ENCODE measurements at places on chromosomes 3 and 15. TPM values are rescaled to one million over a fixed set of nuclear protein-coding genes. Genes with fewer than 3 reads are reported as not detected.

DNA sequence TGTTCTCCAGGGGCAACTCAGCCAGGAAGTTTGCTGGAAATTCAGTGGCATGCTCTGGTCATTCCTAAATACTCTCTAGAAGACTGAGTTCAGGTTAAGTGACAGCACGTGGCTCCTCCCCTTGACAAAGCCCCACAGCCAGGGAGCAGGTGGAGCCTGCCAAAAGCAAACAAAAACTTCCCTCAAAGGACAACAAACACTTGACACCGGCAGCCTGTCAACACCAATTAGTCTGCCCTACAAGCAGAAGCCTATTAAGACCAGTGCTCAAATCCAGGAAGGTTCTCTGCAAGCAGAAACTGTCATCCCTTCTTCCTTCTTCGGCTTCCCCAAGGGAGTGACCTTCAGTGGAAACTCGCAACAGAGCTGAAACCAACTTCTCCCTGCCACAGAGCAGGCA lies 5.0 kb downstream of the MEX3B start:
- DNase-seq: no peak
- no peak overlapping the region for H3K27ac ChIP-seq
- H3K36me3 ChIP-seq: no peaks in the 10 kb centered on the region

DNA sequence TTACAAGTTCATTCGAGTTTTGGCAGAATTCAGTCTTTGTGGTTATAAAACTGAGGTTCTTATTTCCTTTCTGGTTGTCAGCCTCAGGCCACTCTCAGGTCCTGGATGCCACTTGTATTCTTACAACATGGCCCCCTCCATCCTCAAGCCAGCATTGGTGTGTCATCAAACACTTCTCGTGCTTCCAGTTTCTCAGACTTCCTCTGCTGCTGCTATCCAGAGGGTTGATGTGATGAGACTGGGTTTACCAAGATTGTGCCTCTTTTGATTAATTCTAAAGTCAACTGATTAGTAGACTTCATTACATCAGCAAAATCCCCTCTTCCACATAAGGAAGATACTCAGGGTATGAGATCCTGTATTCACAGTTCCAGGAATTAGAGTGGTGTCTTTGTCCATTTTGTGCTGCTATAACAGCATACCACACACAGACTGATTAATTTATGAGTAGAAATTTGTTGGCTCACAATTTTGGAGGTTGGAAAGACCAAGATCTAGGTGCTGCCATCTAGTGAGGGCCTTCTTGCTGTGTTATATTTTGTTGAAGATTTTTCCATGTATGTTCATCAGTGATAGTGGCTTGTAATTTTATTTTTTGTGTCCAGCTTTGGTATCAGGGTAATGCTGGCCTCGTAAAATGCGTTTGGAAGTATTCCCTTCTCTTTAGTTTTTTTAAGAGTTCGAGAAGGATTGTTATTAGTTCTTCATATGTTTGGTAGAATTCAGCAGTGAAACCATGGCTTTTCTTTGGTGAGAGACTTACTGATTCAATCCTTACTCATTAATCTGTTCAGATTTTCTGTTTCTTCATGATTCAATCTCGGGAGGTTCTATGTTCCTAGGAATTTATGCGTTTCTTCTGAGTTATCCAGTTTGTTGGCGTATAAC lies 11.1 kb downstream of the LRCH3 start:
- no peak for DNase-seq
- H3K27me3 ChIP-seq: no peaks in the 10 kb centered on the region
- H3K27ac ChIP-seq: no peak overlapping the region
- H3K4me3 ChIP-seq: no peak overlapping the region
- no peaks in the 10 kb centered on the region for H3K4me1 ChIP-seq
- H3K36me3 ChIP-seq: no peaks in the 10 kb centered on the region

DNA sequence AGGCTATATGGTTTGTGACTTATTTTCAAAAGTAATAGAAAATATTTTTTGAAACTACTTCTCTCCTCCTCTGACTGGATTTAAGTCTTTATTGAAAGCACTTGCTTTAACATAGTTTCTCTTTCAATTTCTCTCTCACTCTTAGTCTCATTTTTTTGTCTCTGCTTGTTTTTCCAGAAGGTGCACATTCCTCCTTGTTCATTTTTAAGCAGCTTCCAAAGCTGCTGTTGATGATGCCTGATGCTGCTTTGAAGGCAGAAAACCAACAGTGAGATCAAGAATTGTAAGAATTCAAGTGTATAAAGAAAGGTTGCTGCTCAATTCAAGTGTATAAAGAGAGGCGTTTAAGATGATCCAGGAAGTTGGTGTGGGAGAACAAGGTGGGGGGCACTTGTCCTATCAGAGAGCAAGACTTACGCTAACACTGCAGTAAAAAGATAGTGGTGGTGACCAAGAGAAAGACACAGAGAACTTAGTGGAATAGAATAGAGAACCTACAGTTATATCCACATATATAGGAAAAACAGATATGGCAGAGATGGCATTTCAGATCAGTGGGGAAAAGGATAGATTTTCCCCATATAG lies 12.1 kb downstream of the NR2C2 start:
- no peak for DNase-seq
- no peaks in the 10 kb centered on the region for H3K4me1 ChIP-seq
- H3K27me3 ChIP-seq: no peaks in the 10 kb centered on the region
- no peaks in the 10 kb centered on the region for H3K36me3 ChIP-seq
- H3K27ac ChIP-seq: no peak overlapping the region

GRCh38 chr3:61997101-61997500 lies 376.2 kb downstream of the FEZF2 start:
- DNase-seq: no peak
- no peaks in the 10 kb centered on the region for H3K36me3 ChIP-seq
- no peak overlapping the region for H3K4me3 ChIP-seq
- H3K27me3 ChIP-seq: no peaks in the 10 kb centered on the region
- H3K27ac ChIP-seq: no peak overlapping the region
- H3K4me1 ChIP-seq: peaks cover 6% of the 10 kb centered on the region

DNA sequence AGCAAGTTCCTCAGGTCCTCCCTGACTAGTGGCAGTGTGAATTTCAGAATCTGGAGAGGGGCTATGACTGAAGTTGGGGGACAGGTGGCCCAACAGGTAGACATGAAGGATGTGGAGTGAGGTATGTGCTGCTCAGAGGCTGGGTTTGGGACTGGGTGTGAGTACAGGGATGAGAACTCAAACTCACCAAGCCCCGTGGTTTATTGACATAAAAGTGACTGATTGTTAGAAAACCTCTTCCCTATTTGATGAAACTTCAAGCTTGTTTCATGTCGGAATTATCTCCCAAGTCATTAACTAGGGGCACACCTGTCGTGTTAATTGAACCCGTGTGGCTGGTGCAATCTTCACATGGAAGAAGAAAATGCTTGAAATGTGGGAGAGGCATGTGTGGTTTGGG lies 27.1 kb downstream of the FGD5 start:
- H3K27ac ChIP-seq: no peak overlapping the region
- H3K4me1 ChIP-seq: peaks cover 6% of the 10 kb centered on the region

- H3K27me3 ChIP-seq: no peaks in the 10 kb centered on the region
- DNase-seq: no peak
- no peaks in the 10 kb centered on the region for H3K4me1 ChIP-seq
- H3K36me3 ChIP-seq: no peaks in the 10 kb centered on the region
Observed at GRCh38 chr3:102972350-102972749, 537.5 kb downstream of the ZPLD1 start.

DNA sequence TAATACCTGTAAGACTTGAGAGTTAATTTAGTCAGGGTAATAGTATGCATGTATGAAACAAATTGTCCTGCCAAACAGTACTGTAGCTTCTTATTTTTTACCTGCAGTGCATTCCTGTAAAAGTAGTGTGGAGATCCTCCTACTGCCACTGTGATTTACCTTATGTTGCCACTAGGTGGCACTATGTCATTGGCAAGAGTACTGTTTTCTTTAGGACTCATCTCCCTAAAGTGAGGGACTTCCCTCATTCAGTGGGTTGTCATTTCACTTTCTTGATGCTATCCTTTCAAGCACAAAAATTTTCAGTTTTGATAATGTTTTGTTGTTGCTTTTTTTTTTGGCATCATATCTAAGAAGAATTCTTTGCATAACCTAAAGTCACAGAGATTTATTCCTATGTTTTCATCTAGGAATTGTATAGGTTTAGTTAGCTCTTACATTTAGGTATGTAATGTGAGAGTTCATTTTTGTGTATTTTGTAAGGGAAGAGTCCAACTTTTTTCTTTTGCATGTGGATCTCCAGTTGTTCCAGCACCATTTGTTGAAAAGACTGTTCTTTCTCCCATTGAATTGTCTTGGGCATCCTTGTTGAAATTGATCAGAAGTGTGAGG lies 105.7 kb downstream of the AKAP13 start:
- no peak overlapping the region for H3K27ac ChIP-seq
- H3K4me3 ChIP-seq: no peak overlapping the region
- no peaks in the 10 kb centered on the region for H3K27me3 ChIP-seq
- H3K4me1 ChIP-seq: peaks cover 6% of the 10 kb centered on the region
- no peaks in the 10 kb centered on the region for H3K36me3 ChIP-seq

DNA sequence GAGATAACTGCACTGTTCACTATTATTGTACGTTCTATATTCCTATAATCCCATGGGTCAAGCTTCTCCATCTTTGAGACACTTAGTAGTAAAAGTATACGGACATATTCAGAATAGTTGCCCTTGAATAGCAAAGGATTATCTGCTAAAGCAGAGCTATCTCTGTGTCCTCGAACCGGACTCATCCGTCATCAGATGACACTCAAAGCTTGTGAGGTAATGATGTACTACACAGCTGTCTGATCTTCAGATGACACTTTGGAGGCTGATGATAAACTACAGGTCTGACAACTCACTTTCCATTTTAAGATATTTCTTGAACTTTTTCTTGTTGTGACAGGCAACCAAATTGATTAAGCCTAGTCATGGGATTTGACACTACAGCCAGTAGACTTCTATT lies 240.2 kb downstream of the SCAPER start:
- peaks cover 2% of the 10 kb centered on the region for H3K36me3 ChIP-seq
- H3K4me3 ChIP-seq: no peak overlapping the region
- no peaks in the 10 kb centered on the region for H3K4me1 ChIP-seq
- no peaks in the 10 kb centered on the region for H3K27me3 ChIP-seq

DNA sequence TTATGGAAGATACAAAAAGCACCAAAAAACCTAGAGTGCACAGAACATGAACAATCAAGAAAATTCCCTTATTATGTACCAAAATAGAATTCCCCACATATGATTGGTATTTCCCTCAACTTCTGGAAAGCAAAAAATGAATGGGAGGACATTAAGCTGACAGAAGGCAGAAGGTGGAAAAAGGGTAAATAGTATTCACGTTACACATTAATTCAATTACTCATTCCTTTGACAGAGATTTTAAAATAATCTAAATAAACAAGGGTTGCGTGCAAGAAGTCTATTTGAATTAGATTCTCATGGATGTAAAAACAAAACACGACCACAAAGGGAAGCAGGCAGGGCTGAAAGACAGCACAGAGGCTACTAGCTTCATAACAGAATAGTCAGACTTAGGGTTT lies 260.5 kb upstream of the ZPLD1 start:
- DNase-seq: no peak
- no peak overlapping the region for H3K4me3 ChIP-seq
- no peaks in the 10 kb centered on the region for H3K4me1 ChIP-seq
- no peaks in the 10 kb centered on the region for H3K36me3 ChIP-seq

DNA sequence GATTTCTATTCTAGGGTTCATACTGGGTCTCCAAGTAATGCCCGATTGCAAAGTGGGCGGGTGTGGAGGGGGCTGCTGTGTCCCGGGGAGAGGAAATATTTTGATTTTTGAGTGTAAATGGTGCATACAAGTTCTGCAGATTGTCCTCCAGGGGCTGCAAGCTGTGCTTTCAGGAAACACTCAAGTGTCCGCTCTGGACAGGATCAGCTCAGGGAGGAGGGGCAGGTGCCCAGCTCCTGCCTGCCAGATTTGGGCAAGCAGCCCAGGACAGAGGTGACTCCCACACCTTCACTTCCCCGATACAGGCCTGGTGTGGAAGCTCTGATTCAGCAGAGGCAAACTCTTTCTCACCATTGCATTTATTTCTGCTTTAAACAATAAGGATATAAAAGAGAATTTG lies 142.7 kb downstream of the ALDH1A2 start:
- H3K27me3 ChIP-seq: no peaks in the 10 kb centered on the region
- no peaks in the 10 kb centered on the region for H3K36me3 ChIP-seq
- H3K4me1 ChIP-seq: no peaks in the 10 kb centered on the region
- H3K27ac ChIP-seq: peak overlapping the region; percentile 52
- H3K4me3 ChIP-seq: no peak overlapping the region

DNA sequence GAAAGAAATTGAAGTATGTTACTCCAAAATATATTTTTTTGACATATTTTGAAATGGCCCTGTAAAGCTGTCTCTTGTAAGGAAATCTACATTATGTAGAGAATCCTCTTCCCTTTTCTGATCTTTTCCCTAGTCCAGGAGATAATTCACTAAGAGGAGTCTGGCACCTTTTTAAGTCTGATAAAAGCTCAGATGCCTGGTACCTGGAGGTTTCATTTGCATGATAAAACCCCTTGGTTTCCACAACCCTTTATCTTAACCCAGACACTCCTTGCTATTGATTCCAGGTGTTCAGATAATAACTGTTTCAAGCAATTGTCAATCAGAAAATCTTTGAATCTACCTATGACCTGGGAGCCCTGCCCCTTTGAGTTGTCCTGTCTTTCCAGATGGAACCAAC lies 26.5 kb downstream of the FGF12 start:
- no peaks in the 10 kb centered on the region for H3K36me3 ChIP-seq
- no peak for DNase-seq
- H3K27me3 ChIP-seq: no peaks in the 10 kb centered on the region
- H3K27ac ChIP-seq: no peak overlapping the region
- no peaks in the 10 kb centered on the region for H3K4me1 ChIP-seq
- H3K4me3 ChIP-seq: no peak overlapping the region

DNA sequence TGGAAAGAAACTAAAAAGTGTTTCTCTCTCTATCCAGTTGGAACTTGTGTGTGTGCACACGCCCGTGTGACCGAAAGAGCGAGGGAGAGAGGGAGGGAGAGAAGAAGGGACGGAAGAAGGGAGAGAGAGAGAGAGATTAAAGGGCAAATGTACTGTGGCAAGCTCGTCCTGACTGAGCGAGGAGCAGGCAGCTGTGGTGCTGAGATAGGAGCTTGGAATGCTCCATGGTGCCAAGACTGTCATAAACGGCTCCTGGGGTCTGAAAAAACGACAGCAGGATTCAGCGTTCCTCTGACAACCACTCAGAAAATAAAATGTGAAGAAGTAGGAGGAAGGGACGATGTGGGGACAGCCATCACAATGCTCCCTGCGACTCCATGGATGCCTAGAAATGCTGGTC lies 276.0 kb downstream of the SV2B start:
- no peak overlapping the region for H3K27ac ChIP-seq
- H3K4me1 ChIP-seq: no peaks in the 10 kb centered on the region
- no peaks in the 10 kb centered on the region for H3K27me3 ChIP-seq
- no peak for DNase-seq

- H3K4me1 ChIP-seq: peaks cover 6% of the 10 kb centered on the region
- no peak overlapping the region for H3K27ac ChIP-seq
- no peaks in the 10 kb centered on the region for H3K36me3 ChIP-seq
- no peak overlapping the region for H3K4me3 ChIP-seq
- DNase-seq: peak; percentile 22
Observed at GRCh38 chr3:195119461-195120266, 151.3 kb downstream of the XXYLT1 start.

The FBN1 gene
- 98.3 TPM for total RNA-seq

The CRYBG3 gene
- total RNA-seq: 64.0 TPM

The CYP8B1 gene
- 0.09 TPM for total RNA-seq

The ZMYND10 gene
- total RNA-seq: 117 TPM

The EHHADH gene
- 11.1 TPM for total RNA-seq

The TTLL13 gene
- total RNA-seq: 1.4 TPM

The CCDC9B gene
- 4.4 TPM for total RNA-seq
